A673 (cell line): ENCODE measurements at places on chromosomes 2 and 18. TPM values are rescaled to one million over a fixed set of nuclear protein-coding genes. Genes with fewer than 3 reads are reported as not detected.

The DNAH7 gene
- total RNA-seq, result 0.95 and 1.9 TPM in 2 replicates

The RPRM gene
- not detected in 2 replicates for total RNA-seq

The ANKRD62 gene
- total RNA-seq, result not detected in 2 replicates

DNA sequence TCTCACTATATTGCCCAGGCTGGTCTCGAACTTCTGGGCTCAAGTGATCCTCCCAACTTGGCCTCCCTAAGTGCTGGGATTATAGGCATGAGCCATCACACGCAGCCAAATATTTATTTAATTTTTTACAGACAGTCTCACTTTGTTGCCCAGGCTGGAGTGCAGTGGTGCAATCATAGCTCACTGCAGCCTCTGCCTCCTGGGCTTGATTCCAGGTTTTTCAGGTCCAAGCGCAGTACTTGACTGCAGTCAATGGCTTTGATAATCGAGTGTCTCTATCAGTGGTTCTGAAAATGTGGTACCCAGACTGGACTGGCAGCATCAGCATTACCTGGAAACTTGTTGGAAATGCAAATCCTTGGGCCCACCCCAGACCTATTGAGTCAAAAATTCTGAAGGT is 63.1 kb downstream of the PLB1 start:
- DNase-seq, result no peak

DNA sequence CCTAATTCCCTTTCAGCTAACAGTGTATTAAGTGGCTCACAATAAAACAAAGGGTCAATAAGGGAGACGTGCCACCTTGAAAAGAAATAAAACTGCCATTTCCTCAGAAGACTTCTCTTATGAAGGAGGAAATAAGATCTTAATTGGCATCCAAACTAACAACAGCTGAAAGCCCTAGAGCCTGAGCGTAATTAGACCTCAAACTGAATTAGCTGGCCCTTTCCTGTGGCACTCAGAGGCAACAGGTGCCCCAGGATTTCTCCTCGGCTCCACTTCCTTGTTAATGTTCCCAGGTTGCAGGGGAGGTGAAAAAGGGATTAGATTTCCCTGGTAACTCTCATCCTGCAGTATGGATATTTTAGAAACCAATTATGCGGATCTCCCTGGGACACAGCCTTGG is 804.3 kb downstream of the DCDC2C start:
- no peak for DNase-seq

GRCh38 chr2:48048476-48049171 is 142.3 kb upstream of the FBXO11 start:
- no peak for DNase-seq

DNA sequence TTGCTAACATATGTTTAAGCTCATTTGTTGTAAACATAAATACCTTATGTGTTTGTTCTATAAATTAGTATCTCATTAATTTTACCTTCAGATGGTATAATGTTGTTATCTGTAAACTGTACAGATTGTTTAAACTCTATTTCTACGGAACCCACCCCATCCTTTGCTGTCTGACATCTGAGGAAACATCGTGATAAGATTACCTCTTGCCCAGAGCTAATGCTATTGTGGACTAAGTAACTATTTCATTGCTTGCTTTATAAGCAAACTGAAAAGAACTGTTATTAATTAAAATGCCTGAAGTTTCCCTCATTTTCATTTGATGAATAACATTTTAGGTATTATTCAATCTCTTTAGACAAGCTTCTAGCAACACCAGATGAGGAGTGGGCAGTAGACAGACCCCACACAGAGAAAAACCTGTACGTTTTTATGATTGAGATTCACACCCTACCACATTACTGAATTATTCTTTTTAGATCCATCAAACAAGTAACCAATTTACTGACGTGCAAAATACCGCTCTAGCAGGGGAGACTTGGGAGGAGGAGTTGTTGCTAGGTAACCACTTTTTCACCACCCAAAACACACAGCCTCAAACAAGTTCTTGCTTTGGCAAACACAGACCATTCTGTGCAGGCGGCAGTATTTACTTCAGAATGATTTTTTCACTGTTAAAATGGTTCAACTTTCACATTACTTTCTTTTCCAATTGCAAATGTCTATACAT is 1.9 kb upstream of the SYT4 start:
- DNase-seq, result peak; percentile 63

GRCh38 chr2:162315938-162316337 is 2.5 kb downstream of the IFIH1 start:
- no peak for DNase-seq

DNA sequence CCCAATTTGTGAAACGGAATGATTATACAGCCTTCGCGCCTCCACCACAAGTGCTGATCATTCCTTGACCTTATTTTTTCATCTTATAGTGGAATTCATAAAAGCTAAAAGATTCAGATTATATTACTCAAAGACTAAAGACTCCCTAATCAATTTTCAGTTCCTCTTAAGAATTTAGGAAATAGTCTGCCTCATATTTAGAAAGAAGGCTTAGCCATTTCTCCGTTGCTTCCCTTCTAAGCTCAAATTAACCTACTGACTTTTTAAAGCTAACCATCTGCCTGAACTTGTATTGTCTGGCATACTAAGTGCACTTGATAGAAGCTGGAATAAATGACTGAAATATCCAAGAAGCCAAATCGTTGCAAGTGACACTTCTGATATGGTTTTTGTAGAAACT is 44.7 kb downstream of the HNRNPLL start:
- no peak for DNase-seq

DNA sequence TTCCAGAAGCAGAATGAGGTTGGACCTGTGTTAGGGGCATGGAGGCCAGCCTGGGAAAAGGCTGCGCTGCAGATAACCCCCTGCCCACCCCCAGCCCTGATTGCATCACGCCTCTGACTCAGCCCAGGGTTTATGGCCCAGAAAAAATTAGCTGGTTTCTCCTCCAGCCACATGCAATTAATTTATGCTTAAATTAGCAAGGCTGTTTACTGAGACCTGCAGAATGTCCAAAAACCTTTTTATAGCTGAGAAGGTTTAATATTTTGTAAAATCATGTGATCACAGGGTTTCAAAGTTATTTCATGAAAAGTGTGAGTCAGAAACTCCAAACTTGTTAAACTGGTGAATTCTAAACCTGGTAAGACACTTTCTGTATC is 123.1 kb upstream of the HDAC4 start:
- DNase-seq, result no peak

GRCh38 chr18:79356435-79356834 is 39.3 kb upstream of the NFATC1 start:
- no peak for DNase-seq

DNA sequence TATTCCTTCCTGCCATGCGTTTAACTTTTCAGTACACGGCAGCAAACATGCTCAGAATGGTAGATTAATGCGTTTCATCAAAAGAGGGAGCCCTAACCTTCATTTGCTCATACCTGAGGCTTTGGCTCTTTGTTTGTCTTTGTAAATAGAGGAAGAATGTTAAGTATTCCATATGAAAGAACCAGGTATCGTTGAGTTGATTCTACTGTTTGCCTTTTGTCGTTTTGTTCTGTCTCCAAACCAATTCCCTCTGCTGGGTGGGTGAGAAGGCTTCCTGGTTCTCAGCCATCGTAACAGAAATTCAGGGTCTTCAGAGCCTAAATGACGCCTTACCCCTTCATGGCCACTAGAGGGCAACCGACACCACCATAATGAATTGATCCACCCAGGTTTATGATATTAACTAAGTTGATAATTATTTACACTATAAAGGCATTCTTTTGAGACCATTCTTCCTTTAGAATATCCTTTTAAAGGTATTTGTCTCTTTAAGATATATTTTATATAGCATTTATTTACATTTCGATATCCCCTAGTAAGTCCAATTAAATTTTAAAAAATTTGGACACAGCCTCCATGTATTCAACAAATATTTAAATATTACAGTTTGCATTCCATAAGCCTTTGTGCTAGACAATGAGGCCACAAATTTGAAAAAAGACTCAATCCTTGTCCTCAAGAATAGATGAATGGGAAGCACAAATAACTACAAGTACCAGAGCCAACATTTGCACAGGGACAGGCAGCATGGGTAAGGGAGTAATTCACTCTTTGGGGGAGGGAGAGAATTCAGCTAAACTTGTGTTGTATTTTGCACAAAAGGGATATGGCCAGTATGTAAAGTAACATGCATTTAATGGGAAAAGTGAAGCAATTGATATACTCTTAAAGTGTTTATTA is 48.1 kb downstream of the TIMM21 start:
- DNase-seq, result peak; percentile 75

GRCh38 chr2:85734942-85735608 is 18.7 kb upstream of the ATOH8 start:
- DNase-seq, result no peak

DNA sequence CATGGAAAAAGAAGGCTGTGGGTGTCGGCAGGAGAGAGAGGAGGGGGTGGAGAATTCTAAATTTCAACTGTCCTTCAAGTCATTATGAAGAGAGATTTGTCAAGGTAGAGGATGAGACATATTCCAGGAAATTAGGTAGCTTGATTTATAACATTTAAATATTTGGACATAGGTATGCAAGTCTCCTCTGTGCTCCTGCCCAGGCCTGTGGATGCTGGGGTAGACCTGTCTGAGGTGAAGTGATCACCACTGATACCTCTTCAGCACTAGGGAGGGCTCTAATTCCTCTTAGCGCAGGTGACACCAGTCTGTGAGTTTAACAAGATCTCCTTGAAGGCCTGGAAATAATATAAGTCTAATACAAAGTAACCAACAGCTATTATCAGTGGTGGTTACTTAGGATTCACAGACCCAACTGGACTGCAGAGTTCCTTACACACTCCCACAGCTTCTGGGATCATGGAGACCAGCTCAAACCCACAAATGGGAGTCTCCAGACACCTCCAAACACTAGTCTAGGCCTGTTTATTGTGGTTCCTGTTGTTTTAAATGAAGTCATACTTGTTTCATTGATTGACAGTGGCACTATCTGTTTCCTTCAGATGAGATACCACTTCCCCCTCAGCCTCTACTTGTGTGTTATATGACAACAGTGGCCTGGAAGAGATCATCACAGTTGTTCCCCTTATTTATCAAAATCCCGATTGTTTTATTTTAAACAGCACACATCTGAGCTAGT is 104.1 kb upstream of the ITPRID2 start:
- DNase-seq, result no peak

DNA sequence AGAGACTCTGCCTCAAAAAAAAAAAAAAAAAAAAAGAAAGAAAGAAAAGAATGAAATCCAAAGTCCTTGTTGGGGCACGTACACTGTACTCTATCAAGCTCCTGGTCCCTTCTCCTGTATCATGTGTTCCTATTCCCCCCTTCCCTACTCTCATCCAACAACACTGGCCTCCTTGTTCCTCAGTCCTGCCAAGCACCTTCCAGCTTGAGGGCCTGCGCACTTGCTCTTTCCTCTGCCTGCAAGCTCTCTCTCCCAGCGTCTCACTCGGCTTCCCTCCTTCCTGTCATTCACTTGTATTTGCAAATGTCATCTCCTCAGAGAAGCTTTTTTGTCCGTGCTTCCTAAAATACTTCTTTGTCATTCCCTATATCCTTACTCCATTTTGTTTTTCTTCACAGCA is 10.8 kb upstream of the KIF3C start:
- no peak for DNase-seq

DNA sequence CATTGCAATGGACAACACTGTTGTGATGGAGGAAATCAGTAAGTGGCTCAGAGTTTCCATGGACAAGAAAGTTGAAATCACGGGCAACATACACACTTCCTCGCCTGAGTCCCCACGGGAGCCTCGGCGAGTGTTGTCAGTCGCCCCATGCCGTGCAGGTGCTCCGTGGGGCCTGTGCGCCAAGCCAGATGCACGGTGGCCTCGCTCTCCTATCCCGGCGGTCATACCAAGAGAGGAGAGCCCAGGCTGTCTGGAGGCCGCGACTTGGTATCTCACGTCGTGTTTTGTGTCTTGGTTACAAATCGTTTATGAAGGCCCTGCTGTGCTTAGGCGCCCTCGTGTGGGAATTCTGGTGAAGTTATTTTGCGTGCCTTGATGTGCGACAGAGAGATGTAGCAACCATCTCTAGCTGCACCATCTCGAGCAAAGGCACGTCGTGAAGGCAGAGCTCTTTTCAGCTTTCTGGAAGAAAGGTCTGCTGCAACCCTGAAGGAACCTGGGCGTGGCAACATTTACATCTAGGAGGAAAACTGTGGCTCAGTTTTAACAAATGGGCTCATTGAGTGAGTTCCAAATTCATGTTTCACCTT is 21.8 kb downstream of the ATG4B start:
- peak; percentile 84 for DNase-seq

GRCh38 chr2:144603334-144603733 is 83.4 kb upstream of the ZEB2 start:
- DNase-seq, result no peak

GRCh38 chr18:59067873-59068272 is 71.8 kb upstream of the SEC11C start:
- DNase-seq, result peak; percentile 41

GRCh38 chr2:105384216-105384615 is 14.6 kb downstream of the FHL2 start:
- no peak for DNase-seq

DNA sequence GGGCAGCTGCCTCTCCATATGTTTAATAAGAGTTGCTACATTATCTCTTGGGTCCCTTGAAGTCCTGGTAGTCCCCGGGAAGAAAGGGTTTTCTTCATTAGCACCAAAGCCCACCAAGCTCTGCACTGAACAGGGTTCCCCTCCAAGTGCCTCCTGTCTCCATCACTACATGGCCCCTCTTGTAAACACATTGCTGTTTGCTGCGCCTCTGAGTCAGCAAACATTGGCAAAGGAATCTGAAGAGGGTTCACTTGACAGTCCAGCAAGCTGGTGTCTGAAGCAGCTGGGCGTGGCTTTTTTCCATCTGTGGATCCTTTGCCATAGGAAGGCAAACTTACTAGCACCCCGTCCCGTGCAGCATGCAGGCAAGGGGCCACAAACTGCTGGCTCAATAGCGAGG is 82.8 kb downstream of the TEX51 start:
- DNase-seq, result no peak

- no peak for DNase-seq
Measured at GRCh38 chr18:48799724-48800315, 150.9 kb downstream of the SMAD7 start.

DNA sequence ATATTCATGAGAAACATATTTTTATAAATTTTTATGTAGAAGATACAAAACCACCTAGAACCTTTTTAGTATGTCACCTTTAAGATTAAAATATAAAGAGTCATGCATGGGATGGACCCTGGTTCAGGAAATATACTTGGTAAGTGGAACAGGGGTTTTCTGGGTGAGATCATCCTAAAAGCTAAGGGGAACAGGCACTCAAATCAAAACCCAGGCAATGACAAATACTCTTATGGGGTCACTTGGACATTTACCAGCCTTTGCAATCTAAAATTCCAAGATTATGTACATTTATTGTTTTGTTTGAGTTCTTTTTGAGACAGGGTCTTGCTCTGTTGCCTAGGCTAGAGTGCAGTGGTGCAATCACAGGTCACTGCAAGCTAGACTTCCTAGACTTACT is 65.8 kb downstream of the SGPP2 start:
- no peak for DNase-seq

DNA sequence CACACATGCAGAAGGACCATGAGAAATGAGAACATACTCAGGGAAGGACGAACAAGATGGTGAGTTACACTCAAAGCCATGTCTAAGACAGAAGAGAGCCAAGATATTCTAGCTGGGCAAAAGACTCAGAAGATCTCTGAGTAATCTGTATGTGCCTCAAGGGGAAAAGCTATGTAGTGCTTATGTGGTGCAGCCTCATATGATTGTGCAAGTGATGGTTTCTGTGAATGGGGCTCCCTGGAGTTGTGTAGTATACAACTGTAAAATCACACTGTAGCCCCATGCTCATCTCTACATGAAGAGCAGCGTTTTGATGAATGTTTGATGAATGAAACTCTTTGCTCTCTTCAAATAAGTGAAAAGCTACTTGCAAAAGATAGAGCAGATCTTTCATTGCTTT is 57.5 kb downstream of the OSR1 start:
- DNase-seq, result no peak
